ENCODE measurements at places on chromosomes 1 and 21.

- no peak for DNase-seq
Measured at GRCh38 chr1:157403203-157403602, 149.1 kb downstream of the FCRL5 start.

DNA sequence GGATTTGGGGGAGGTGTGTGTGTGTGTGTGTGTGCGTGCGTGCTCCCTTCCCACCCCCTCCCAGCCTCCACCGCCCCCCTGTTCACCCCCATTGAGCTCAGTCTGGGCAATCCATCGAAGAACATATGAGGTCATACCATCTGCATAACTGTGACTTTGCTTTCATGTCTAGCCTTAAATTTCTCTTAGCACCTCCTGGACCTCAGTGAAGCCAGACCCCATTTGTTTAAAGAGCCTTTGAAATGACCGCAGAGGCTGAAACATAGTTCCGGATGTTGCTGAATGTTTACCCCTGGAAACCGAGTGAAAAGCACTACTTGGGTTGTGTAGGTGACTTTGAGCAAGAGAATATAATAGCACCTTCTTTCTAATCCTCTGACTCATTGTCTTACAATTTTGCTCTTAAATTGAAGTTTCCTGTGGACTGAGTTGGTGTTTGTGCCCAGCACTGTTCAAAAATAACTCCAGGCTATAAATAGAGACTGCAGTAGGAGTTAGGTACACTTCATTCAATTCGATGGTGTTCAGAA is 75.4 kb downstream of the UBE4B start:
- no peak for DNase-seq

DNA sequence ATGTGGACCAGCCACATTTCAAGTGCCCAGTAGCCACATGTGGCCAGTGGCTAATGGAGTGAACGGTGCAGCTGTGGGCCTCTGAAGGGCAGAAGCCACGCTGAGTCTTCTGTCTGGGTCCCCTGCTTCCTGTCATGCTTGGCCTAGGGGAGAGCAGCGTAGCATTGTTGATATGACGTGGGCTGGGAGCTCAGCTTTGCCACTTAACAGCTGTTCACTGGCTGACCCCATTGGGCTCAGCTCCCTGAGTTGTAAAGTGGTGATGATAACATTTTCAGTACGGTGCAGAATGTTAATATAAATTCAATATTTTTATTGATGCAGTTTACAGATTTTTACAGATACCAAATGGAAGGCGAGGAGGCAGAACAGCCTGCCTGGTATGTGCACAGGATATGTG is 4.5 kb downstream of the PODN start:
- DNase-seq, result no peak

DNA sequence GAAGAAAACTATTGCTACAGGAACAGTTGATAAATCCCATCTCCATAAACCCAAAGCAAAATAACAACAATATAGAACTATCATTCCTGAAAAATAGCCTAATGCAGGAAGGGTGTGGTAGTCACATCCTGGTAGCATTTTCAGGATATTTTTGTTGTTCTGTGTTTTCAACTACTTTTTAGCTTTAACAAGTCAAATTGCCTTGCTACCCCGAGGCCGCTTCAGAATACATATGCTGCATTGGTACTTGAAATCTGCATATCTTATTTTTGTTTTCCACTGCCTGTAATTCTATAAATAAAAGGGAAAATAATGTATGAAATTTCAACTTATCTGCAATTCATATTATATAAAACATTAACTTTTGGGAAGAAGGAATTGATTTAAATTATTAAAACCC is 36.8 kb upstream of the SYT14 start:
- DNase-seq, result no peak

DNA sequence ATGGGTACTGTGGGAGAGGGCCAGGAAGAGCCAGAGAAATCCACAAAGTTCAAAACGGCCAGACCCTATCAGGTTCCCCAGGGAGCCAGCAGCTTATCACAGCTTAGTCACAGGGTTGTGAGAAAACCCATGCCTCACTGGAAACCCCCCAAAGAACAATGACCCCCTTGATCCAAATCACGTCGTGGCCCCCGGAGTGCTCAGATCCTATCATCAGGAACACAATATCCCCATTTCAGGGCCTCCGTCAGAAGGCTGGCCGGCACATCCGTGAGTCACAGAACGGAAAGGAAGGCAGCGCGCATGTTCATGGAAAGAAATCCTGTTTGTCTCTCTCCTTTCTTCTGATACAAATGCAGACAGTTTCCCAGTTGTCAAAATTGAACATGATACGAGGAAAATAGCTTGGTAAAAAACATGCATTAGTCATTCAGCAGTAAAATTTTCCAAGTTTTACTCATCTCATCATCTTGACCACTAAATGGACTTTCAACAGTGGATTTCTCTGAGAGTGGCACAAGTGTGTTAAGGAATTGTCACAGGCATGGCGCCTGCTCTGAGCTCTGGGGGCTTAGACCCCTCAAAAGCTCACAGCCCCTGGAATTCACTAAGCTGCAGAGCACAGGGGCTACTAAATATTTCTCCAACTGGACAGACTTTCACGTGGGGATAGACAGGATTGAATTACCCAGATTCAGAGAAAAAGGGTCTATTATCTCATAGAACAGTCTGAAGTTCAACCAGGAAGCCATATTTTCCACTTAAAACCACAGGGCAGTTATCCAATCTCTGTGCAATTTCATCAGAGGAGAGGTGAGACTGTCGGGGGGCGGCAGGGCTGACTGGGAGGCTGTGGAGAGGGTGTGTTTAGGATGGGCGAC is 124.8 kb downstream of the RIPK4 start:
- no peak for DNase-seq

DNA sequence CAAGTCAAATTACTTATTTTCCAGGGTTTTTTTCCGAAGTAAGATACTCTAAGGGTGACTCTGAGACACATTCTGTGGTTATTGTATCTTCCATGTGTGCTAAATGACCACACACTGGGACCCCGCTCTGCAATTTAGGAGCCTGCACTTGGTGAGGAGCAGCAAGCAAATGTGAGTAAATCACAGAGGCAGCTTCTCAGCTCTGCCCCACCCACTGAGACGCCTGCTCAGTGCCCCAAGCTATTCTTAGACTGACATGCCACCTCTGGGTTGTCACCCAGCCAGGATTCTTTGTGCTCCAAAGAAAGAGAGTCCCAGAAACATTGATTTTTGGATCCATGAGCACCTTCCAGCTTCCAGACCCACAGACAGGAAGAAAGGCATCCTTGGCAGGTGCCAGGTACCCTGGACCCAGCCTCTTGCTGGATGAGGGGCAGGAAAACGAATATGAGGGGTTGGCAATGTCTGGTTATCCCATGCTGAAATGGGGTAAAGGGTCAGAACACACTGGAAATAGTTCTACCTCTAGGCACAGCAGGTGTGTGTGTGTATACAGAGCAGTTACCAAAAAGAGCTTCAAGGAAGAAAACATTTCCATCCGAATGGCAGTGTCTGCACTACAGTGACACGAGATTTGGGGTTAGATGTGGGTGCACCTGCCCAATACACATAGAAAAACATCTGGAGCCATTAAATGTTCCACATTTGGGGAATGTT is 41.2 kb downstream of the TNR start:
- DNase-seq, result no peak

- DNase-seq, result no peak
Measured at GRCh38 chr1:156083800-156084790, 1.8 kb upstream of the MEX3A start.

DNA sequence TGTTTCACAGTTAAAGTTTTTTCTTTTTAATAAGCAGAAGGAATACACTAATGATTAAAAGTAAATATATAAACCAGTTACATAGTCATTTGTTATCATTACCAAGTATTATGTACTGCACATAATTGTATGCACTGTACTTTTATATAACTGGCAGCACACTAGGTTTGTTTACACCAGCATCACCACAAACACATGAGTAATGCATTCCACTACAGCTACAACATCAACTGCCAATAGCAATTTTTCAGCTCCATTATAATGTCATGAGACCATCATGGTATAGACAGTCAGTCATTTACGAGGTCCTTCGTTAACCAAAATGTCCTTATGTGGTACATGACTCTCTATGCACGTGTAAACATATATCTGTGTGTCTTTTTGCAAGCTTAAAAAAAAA is 35.2 kb downstream of the SCYL3 start:
- no peak for DNase-seq

All from endothelial cell (in vitro differentiated cells).